ENCODE measurements at places on chromosomes 2 and 18. TPM values are rescaled to one million over a fixed set of nuclear protein-coding genes. Genes with fewer than 3 reads are reported as not detected.

Gene PER2
- 18.7 TPM for total RNA-seq

Gene DLGAP1
- 0.39 TPM for total RNA-seq

Gene SERPINB4
- not detected for total RNA-seq

Gene DNAJC5G
- total RNA-seq = 2.5 TPM

Gene SOWAHC
- total RNA-seq = 16.6 TPM

Gene ACMSD
- not detected for total RNA-seq

Gene ARHGAP28
- total RNA-seq = not detected

Gene TXNL1
- 86.5 TPM for total RNA-seq

Gene MYL12A
- 314 TPM for total RNA-seq

Gene NGEF
- total RNA-seq = 12.6 TPM

Gene CENPO
- 27.9 TPM for total RNA-seq

Gene TMEFF2
- not detected for total RNA-seq

Gene MDH1B
- total RNA-seq = 3.7 TPM

Gene UGT1A10
- not detected for total RNA-seq

- no peak for DNase-seq
Observed at GRCh38 chr2:105861200-105861599, 116.5 kb downstream of the NCK2 start.

- no peak for DNase-seq
Observed at GRCh38 chr18:36929601-36930000, 100.7 kb downstream of the KIAA1328 start.

GRCh38 chr2:218360453-218360852 is 3.8 kb downstream of the CATIP start:
- DNase-seq = no peak

- DNase-seq = peak; percentile 40
Observed at GRCh38 chr18:39523281-39523680, 1957.7 kb upstream of the CELF4 start.

- peak; percentile 6 for DNase-seq
Observed at GRCh38 chr2:210445116-210445707, 31.3 kb downstream of the LANCL1 start.

DNA sequence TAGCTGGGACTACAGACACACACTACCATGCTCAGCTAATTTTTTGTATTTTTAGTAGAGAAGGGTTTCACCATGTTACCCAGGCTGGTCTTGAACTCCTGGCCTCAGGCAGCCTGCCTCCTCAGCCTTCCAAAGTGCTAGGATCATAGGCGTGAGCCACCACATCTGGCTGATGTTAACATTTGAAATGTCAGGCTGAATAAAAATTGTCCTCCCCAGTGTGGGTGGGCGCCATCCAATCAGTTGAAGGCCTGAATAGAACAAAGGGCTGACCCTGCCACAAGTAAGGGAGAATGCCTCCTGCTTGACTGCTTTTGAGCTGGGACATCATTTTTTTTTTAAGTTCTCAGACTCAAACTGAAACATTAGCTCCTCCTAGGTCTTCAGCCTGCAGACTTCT is 21.0 kb upstream of the RHOB start:
- no peak for DNase-seq

- no peak for DNase-seq
Observed at GRCh38 chr2:179981085-179981484, 26.0 kb downstream of the CWC22 start.

GRCh38 chr18:26002375-26002910 is 88.0 kb downstream of the SS18 start:
- DNase-seq = no peak

DNA sequence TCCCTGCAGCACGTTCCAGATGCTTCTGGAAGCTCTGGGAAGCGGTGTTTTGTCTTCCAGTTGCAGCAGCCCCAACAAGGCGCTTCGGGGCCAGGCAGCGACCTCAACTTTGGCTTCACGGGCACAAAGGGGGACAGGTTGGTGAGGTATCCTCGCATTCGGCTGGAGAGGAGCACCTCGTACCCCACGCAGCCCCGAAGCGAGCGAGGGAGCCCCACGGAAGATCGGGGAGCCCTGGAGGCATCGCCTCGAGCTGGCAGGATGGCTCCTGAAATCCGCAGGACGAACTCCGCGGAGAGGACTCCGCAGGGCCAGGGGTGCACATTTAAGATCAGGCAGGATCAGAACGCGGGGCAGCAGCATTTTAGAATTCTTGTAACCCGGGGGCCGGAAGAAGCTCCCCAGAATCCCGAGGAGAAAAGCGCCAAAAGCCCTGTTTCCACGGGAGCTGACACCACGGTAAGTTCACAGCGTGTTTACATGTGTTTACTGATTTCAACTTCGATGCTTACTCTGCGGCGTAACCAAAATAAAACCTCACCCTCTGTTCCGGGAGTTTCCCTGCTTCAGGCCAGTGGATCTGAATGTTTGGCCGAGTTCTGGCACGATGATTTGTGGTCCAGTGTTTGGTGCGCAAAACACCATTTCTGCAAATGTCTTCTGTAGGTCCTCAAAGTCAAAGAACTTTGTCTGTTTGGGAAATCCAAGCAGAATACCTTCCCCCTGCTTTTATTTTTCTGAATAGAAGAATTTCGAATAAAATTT is 212.5 kb downstream of the NEDD4L start:
- no peak for DNase-seq

GRCh38 chr2:106272216-106272807 is 78.2 kb upstream of the UXS1 start:
- DNase-seq = no peak

DNA sequence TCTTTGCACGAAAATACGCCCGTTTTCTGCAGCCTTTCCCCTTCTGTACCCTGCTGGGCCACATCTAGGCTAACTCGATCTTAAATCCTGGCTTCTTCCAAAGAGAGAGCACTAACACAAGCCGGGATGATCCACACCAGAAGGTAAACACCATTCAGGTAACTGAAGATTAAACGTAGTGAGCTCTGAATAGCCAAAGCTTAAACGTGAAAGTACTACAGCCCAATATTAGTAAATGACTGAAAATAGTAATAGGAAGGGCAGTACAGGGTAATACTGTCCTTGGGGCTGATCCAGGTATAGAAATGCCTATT is 422 bp upstream of the MRPL53 start:
- no peak for DNase-seq

DNA sequence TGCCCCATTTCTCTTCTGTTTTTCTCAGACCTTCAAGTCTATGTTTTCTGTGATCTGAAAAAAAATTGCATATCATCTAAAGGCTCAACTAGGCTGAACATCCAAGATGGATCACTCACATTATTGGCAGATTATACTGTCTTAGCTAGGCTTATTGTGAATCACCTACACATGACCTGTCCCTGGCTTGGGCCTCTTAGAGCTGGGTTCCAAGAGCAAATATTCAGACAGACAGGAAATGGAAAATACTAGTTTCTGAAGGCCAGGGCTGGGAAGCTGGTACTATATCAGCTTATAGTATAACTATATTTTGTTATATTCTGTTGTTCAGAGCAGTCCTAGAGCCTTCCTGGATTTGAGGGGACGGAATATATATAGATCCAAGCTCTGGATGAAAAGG is 90.3 kb downstream of the PIK3C3 start:
- no peak for DNase-seq

- DNase-seq = peak; percentile 35
Observed at GRCh38 chr2:85662899-85663593, 5.0 kb downstream of the SFTPB start.

DNA sequence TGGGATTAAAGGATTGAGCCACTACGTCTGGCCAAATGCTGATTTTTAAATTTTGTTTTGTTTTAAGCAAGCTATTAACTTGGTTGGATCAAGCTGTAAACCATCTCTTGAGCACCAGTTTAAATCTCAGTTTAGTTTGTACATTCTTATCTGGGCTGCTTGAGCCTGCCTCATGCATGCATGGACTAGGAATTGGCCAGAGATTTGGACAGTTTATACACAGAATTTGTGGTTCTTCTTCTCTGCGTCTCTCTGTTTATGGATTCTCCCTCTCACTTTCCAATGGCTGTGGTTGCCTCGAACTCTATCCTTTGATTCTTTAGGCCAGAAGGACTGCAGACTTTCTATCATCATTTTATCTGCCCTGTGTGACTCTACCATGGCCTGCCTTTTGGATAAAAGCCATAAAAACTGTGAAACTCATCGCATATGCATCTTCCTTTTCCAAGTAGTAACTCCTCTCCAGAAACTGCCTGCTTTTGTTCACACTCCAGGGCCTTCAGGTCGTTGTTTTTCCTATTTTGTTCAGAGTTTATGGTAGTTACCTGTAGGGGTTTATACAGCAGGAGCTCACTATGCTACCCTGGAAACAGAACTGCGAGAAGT is 32.5 kb upstream of the PLB1 start:
- DNase-seq = no peak

GRCh38 chr2:146349334-146349733 is 1495.5 kb upstream of the ACVR2A start:
- DNase-seq = no peak

- DNase-seq = no peak
Observed at GRCh38 chr2:126792186-126792585, 106.5 kb upstream of the TEX51 start.

GRCh38 chr2:101873543-101873942 is 118.2 kb upstream of the IL1R2 start:
- DNase-seq = no peak

- no peak for DNase-seq
Observed at GRCh38 chr2:216633616-216634369, 573 bp downstream of the IGFBP2 start.

GRCh38 chr2:214156971-214157370 is 253.9 kb upstream of the VWC2L start:
- no peak for DNase-seq

GRCh38 chr18:73715210-73715670 is 432.4 kb downstream of the FBXO15 start:
- no peak for DNase-seq

GRCh38 chr2:174778085-174778981 is 14.1 kb upstream of the CHRNA1 start:
- DNase-seq = no peak

GRCh38 chr2:231688719-231689118 is 19.6 kb upstream of the PTMA start:
- no peak for DNase-seq

DNA sequence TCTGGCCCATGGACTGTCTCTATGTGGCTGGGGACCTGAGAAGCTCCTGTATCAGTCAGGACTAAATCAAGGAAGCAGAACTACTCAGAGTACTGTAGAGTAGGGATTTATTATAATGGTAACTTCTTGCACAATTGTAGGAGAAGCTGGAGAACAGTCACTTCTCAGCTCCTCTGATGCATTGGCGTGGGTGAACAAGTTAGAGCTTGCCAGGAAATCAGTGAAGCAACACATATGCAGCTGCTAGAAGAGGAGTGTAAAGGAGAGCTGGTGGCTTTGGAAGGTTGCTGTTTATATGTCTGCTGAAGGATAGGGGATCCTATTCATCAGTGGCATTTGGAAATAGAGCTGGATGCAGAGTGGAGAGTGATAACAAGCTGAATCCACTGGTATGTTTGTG is 215.5 kb upstream of the CWC22 start:
- no peak for DNase-seq

GRCh38 chr18:34838669-34839068 is 128.6 kb downstream of the DTNA start:
- no peak for DNase-seq

GRCh38 chr2:24164416-24164973 is 10.4 kb upstream of the FAM228A start:
- peak; percentile 22 for DNase-seq

- no peak for DNase-seq
Observed at GRCh38 chr18:40055262-40055661, 1899.8 kb upstream of the PIK3C3 start.

GRCh38 chr2:238413368-238413767 is 13.4 kb upstream of the ASB1 start:
- DNase-seq = no peak

- no peak for DNase-seq
Observed at GRCh38 chr2:234733795-234734600, 217.8 kb upstream of the SH3BP4 start.

DNA sequence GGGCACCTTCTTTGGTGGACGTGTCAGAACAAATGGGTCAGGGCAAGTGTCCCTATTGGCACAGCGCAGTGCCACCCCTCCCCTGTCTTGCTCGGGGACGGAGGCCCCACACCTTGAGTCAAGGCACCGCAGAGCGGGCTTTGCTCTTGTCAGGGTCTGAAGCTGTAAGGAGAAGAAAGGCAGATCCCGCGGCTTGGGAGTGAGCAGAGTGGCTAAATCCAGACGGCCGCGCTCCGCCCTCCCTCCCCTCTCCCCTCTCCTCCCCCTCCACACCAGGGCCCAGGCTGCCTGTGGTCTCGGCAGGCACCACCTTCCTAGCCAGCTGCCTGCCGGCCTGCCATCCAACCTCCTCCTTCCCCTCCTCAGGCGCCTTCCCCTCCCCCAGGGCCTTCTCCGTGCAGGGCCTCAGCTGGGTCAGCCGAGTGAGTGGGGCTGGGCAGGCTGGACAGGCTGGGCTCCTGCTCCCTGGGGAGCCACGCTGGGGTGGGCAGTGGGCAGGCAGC is 25.8 kb downstream of the SPEG start:
- no peak for DNase-seq

- no peak for DNase-seq
Observed at GRCh38 chr18:37701967-37702366, 136.4 kb upstream of the CELF4 start.

DNA sequence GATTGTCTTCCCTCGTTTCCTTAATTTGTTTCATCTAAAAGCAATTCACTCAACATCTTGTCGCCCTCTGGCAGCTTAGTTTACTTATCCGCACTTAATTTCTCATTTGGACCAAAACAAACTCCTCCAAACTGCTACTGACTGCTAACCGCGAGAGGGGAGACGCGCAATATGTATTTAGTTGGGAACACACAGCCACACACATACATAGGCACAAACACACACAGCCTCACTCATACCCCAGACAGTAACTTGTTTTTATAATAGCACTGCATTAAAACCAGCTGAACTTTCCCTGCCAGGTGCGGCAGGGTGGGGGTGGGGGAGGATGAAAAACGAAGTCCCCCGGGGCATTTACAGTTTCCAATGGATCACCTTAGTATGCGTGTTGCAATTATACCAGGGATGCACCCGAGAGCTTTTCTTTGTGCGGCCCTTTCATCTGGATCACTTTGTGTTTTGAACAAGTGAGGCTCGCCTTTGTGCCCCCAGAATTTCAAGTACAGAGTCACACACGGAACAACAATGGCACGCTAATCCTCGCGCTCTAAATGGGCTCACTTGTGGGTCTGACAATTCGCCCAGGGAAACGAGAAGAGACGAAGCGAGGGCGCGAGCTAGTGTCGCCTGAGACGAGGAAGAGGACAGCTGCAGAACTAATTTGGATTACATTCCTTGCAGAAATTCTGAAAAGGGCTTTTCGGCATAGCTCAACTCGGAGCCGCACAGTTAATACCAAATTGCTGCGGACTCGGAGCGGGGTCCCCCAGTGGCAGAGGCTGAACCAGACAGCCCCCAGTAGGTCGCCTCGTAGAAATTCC is 2.4 kb downstream of the ERBB4 start:
- DNase-seq = no peak

GRCh38 chr2:188819792-188820191 is 154.4 kb upstream of the COL3A1 start:
- DNase-seq = no peak
